ENCODE measurements at places on chromosomes 3 and 15.
A peak's percentile ranks its signal among the peaks of the same experiment; 100 is the strongest.

DNA sequence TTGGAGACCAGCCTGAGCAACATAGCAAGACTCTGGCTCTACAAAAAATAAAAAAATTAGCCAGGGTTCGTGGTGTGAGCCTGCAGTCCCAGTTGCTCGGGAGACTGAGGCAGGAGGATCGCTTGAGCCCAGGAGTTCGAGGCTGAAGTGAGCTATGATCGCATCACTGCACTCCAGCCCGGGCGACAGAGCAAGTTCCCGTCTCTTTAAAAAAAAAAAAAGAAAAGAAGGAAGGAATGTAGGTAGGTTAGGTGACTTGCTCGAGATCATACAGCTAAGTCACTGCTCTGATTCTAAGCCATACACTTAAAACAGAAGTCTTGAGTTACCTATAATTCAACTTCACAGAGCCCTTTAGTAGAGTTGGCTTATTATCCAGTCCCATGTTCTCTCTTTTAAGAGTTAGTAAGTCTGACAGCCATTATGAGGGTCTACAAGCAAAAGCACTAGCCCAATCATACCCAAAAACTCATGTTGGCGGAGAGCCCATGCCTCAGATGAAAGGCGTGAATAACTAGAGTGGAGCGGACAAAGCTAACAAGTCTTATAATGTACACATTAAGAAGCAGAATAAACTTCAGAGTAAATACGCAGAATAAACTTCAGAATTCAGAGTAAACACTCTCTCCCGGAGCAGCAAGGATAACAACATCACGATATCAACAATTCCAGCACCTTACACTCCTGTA is 768 bp downstream of the AAGAB start:
- DNase-seq = no peak

GRCh38 chr15:85580879-85581278 is 200.5 kb downstream of the AKAP13 start:
- no peak for DNase-seq

GRCh38 chr3:151891721-151892120 is 18.3 kb downstream of the SUCNR1 start:
- DNase-seq = no peak

DNA sequence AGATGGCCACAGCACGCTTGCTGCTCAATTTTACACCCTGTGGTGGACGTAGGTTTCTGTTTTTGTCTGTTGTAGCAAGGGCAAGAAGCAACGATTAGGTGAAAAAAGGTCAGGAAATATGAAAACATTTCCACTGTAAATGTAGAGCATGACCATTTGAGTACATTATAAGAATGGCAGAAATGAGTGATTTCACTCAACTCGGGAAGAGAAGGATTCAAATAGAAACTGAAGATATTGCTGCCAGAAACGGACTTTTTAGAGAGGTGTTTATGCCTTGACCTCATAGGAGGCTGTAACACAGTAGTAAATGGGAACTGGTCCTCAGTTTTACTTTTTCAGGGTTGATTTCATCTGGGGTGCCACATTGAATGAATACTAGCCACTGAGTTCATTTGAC is 33.1 kb upstream of the GASK1A start:
- DNase-seq = no peak

- no peak for DNase-seq
These were observed 681 bp downstream of the CTDSPL start for GRCh38 chr3:37862219-37862902.

DNA sequence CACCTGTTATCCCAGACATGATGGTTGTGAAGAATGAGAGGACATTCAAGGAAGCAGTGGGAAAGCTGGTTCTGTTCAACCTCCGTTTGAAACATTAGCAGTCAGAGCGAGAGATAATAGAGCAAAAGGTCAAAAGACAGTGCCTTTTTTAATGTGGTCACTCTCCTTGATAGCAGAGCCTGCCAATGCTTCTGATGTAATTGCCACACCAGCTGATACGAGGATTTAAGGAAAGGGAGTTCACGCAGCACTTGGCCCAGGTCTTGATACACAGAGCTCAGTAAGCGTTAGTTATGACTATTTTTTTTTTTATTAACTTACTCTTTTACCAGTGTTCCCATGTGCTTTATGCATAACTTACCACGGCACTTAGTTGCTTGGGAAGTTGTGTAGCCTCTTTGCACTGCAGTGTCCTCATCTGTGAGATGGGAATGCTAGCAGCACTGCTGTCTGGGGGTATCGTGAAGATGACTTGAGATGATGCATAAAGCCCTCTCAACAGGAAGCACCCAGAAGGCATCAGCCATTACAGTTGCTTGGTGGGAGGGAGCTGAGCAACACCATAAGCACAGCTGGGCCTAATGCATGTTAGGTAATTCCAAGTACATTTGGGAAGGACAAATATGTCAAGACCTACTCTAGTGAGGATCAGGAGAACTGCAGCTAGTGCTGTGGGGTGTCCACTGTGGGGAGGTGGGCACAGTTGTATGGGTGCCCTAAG is 123.3 kb upstream of the RASGRP1 start:
- no peak for DNase-seq

DNA sequence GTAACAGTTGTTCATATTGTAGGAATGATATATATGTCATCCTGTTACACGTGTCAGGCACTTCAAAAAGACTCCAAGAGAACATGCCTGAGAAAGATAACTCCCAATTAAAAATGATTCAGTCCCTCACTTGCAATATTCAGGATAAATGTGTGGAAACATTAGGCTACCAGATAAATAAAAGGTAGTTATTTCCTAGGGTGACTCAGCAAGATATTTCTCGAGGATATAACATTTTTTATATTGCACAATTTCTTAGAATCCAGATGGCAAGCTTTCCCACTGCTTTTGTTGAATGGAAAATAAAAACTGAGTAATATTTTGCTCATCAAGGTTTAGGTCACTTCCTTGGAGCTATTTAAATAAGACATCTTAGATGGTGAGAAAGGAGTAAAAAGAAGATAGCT is 181.4 kb downstream of the GAP43 start:
- no peak for DNase-seq

GRCh38 chr15:59313641-59314332 is 58.9 kb downstream of the MYO1E start:
- DNase-seq = no peak

DNA sequence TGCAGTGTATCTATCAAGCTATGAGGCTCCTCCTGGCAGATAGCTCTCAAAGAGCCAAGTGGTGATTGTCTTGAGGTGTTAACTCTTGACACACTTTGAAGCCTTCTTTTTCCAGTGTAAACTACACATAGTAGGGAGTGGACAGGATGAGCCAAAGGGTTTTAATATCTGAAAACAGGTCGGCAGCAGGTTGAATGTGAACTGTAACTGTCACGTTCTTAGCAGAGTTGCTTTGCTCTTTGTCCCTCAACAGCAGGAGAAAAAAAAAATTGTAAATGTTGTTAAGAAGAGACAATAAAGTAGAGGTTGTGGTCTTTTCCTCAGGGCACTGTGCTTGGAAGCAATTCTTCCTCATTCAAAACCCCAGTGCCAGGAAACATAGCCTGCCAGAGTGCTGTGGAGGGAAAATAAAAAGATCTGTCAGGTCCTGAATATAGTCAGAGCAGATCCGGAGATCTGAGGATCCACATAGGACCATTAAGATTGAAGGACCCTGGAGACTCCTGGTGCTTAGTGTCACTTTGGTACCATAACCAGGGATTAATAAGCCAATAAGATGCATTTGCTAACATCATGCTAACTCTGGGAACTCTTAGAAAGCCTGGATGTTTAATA is 229.7 kb downstream of the NAALADL2 start:
- no peak for DNase-seq

- peak; percentile 47 for DNase-seq
These were observed 21.6 kb downstream of the PLA2G4B start for GRCh38 chr15:41860049-41860828.
